ENCODE measurements at places on chromosomes 6 and 20. TPM values are rescaled to one million over a fixed set of nuclear protein-coding genes. Genes with fewer than 3 reads are reported as not detected.

GRCh38 chr6:84521511-84521910 lies 242.9 kb downstream of the TBX18 start:
- DNase-seq = no peak

Gene RPS10
- total RNA-seq = 904 TPM

Gene KCNG1
- total RNA-seq = 15.2 TPM

Gene ASIP
- not detected for total RNA-seq

DNA sequence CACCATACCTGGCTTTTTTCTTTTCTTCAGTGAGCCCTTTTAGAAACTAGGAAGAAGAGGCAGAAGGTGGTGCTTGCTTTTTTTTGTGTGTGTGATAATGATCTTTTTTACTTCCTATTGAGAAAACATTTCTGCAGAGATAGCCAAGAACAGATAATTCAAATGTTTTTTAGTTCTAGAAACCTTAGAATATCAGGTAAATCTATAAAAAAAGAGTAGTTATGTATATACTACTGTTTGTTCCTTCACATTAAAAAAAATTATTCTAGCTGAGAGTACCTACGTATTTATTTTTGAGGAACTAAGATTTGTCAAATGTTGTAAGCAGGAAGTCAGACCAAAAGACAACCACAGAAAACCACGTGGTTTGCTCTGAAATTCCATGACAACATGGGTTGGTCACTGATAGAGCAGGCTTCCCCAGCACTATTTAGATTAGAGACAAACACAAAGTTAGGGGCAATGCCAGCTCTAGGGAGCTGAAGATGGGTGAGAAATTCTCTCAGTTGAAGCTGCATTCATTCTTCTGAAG lies 12.8 kb downstream of the STK4 start:
- no peak for DNase-seq

DNA sequence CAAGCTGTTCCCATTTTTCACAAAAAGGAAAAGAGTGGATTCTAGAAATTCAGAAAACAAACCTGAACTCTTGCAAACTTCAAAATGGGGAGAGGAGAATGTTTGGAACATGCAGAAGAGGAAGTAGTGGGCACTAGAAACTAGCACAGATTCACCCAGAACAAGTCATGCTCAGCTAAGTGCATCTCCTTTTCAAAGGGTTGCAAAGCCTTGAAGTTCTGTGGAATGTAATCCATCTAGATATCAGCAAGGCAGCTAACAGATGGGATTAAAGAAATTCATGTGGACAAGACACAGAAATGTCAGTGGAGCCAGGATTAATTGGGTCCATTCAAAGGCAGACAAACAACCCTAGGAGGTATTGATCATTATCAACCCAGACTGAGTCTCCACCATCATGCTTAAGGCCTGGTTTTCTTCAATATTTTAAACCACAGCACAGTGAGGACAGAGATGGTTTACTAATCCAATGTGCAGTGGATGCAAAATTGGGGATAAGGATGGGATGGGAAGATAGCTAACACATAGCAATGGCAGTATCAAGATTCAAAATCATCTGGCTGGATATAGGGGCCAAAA lies 31.3 kb downstream of the KCNK5 start:
- DNase-seq = no peak

GRCh38 chr20:3392756-3393155 lies 14.7 kb downstream of the DNAAF9 start:
- DNase-seq = no peak

DNA sequence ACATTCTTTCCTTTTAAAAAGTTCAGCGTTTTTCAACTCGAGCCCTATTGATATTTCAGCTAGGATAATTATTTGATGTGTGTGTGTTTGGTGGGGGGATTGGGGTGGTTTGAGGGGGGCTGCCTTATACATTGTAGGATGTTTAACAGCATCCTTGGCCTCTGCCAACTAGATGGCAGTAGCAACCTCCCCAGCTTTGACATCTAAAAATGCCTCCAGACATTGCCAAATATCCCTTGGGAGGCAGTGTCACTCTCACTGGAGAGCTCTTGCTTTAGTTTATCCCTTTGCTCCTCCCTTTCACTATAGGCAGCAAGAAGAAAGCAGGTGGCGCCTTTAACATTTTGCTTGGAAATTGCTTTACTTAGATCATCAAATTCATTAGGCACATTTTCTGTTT lies 14.6 kb upstream of the TP53TG5 start:
- no peak for DNase-seq

GRCh38 chr6:17485181-17485580 lies 91.8 kb downstream of the CAP2 start:
- no peak for DNase-seq

Gene CCR6
- 0.31 TPM for total RNA-seq

DNA sequence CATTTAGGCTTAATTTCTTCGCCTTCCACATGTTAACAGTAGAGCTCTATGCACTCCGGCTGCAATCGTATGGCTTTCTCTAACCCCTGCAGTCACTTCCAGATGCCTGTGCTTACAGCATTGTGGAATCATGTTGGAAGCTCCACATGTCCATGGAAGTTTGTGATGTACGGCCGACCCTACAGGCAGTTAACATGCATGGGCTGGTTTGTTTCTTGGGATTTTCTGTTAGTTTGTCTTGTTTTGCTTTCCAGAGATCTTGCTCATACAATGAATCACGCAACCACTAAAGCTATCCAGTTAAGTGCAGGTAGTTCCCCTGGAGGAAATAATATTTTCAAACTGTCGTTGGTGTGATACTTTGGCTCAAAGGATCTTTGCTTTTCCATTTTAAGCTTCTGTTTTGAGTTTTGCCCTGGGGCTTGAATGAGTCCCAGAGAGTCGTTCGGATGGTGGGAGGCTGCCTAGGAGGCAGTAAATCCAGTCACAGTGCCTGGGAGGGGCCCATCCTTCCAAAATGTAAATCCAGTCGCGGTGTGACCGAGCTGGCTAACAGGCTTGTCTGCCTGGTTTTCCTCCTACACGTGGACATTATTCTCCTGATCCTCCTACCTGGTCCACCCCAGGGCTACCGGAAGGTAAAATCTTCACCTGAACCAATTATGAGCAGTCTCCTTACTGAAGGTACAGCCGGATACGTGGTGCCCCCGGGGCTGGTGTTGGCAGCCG lies 225.9 kb downstream of the SMOC2 start:
- DNase-seq = no peak

GRCh38 chr6:7106215-7106751 lies 1.5 kb upstream of the RREB1 start:
- no peak for DNase-seq

DNA sequence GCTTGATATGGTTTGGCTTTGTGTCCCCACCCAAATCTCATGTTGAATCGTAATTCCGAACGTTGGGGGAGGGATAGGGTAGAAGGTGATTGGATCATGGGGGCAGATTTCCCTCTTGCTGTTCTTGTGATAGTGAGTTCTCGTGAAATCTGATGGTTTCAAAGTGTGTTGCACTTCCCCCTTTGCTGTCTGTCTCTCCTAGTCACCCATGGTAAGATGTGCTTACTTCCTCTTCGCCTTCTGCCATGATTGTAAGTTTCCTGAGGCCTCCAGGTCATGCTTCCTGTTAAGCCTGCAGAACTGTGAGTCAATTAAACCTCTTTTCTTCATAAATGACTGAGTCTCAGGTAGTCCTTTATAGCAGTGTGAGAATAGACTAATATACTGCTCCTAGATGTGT lies 19.9 kb downstream of the PFDN4 start:
- DNase-seq = no peak

DNA sequence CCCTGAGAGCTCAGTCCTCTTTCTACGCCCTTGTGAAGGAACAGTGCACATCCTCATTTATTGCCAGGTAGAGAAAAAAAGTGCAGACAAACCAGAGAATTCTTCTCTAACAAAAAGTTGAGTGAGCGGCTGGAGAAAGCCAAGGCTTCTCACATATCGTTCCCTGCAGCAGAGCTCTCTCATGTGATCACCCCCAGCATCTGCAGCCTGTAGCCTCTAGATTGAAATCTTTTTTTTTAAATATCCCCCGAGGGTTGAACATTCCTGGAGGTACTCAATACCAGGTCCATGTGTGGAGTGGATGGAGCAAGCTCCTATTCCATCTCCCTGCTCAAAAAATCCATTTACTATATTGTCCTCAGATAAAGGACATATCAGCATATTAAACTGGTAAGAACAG lies 22.9 kb upstream of the ZNF133 start:
- no peak for DNase-seq

GRCh38 chr20:51596668-51597388 lies 54.3 kb upstream of the NFATC2 start:
- no peak for DNase-seq

GRCh38 chr20:24770628-24771541 lies 178.2 kb upstream of the CST7 start:
- no peak for DNase-seq

- no peak for DNase-seq
Observed at GRCh38 chr6:81169166-81169565, 583.3 kb downstream of the TENT5A start.

GRCh38 chr6:113412589-113413357 lies 444.4 kb upstream of the MARCKS start:
- DNase-seq = no peak

Gene TENT5A
- total RNA-seq = 29.3 TPM

GRCh38 chr6:159308198-159308597 lies 139.0 kb downstream of the FNDC1 start:
- DNase-seq = no peak

GRCh38 chr20:23702021-23702420 lies 13.2 kb upstream of the CST4 start:
- DNase-seq = no peak

Gene SUMO4
- total RNA-seq = 2.1 TPM

Gene PNPLA1
- 0.53 TPM for total RNA-seq

GRCh38 chr6:113530769-113531168 lies 326.4 kb upstream of the MARCKS start:
- no peak for DNase-seq

DNA sequence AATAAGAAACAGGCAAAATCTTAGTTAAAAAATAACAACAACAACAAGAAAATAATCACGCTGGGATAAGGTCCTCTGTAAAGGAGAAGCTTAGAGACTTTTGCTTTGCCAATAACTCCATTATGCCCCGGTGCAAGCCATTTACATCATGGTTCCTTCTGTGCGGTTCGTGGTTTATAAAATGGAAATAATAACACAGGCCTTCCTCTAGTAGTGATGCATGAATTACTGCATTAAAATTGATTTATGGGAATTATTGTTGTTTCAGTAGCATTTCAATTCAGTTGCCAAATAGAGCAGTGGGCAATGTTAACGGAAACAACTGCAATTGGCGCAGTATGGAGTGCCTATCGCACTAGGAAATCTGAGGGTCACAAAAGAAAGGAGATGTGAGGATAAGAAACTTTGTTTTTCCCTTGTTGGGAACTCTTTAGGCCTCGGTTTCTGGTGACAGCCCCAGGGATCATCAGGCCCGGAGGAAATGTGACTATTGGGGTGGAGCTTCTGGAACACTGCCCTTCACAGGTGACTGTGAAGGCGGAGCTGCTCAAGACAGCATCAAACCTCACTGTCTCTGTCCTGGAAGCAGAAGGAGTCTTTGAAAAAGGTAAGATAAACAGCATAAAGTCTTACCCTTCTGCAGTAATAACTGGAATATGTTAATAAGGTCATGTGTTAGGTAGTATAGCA lies 1.1 kb downstream of the CD109 start:
- no peak for DNase-seq

GRCh38 chr6:11744753-11745152 lies 33.9 kb downstream of the ADTRP start:
- peak; percentile 51 for DNase-seq

DNA sequence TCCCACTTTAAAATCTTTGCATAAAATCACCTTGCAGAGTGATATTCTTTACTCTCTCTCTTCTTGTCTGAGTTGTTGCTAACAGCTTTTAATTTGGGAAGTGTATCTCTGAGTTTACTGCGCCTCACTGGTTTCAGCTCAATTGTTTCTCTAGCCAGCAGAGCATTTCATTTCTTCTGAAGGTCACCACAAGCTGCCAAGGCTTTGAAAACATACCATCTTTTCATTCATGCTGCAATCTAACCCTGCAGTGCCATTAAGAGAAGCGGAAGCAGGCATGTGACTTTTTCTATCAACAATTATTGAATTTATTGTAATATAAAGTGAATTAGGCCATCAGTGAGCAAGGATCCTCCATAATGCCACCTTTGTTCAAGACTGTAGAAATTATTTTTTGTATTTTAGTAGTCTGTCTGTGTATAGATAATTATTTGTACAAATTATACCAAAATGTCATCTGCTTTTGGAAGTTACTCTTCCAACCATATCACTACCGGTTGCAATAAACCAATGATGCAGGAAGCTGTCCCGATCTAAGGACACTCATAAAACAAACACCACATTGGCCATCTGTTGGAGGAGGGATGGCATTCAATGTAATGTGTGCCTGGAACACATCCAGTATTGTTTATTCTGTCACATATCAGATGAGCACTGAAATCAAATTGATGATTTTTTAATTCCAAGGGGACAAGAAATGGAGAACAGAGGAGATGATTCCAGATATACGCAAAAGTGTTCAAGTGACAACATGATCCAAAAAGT lies 26.8 kb downstream of the HS3ST5 start:
- no peak for DNase-seq

- DNase-seq = no peak
Observed at GRCh38 chr6:65964261-65964660, 257.2 kb upstream of the EYS start.

Gene TULP1
- not detected for total RNA-seq

GRCh38 chr6:106913111-106913510 lies 61.4 kb downstream of the CD24 start:
- DNase-seq = peak; percentile 52

GRCh38 chr6:19465256-19465655 lies 371.9 kb upstream of the ID4 start:
- DNase-seq = no peak

Gene WFDC5
- not detected for total RNA-seq

DNA sequence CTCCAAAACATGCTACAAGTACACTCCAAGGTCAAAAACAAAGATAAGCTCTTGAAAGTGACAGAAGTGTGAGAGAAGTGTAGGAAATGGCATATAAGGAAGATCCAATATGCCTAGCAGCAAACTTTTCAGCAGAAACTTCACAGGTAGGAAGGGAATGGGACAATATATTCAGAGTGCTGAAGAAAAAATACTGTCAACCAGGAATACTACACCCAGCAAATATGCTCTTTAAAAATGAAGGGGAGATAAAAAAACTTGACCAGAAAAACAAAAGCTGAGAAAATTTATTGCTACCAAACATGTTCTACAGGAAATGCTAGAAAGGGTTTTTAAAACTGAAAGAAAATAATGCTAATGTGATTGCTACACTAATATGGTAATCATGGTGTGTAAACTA lies 46.2 kb downstream of the THBS2 start:
- no peak for DNase-seq

GRCh38 chr20:19285436-19285835 lies 73.0 kb downstream of the SLC24A3 start:
- no peak for DNase-seq

Gene VWA7
- 11.4 TPM for total RNA-seq
